ENCODE measurements at places on chromosomes 2 and 18.

DNA sequence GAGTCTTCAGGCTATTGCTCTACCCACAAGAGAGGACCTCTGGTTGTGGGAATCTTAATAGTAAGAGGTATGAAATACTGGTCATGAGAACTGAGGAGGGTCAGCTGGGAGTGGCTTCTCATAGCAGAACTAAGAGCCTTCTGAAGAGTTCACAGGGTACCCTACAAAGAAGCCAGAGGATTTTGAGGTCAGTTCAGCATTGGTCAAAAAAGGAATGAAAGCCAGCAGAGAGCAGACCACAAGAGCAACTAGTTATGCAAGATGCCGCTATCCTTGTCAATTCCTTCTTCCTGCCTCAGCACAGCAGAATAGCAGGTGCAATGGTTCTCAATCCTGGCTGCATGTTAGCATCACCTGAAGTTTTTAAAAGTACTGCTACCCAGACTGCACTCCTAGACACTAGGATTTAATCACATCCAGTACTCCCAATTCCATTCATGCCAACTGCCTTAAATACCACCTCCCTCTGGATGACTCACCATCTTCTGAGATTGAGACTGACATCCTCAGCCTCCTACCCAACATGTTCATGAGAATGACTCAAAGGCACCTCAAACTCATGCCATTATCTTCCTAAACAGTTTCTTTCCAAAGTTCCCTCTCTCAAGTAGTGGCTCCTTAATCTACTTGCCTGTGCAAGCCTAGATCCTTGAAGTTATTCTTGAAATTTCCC is 81.0 kb upstream of the RBMS1 start:
- DNase-seq: no peak

DNA sequence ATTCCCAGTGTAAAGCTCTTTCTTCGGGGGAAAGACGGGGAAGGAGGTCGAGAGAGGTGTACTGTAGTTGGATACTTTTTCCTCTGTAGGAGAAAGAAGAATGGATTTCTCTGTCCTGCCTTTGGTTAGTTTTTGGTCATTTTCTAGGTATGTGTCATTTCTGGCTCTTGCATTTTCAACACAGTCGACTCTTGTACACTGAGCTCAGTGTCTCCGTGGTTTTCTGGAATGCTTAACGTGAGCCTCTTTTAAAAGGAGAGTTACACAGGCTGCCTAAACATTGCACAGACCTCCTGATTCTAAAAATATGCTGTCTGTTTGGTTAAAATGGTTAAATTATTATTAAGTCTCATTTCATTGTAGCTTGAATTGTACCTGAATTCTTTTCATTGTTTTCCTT is 21.8 kb upstream of the GLS start:
- no peak for DNase-seq

GRCh38 chr2:163802284-163802683 is 66.5 kb upstream of the FIGN start:
- DNase-seq: no peak

DNA sequence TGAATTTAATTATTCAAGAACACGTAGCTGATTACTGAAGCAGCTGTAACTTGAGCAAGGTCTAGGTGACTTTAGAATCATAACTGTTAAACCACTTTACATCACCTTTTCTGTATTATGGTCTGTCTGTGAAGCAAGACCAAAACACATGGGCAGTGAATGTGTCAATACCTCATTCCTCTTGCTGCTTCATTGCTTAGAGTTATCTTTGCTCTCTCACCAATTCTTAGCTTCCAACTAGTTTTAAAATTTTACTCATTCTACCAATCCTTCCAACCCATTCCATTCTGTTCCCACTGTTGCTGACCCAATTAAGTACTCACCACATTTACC is 80.2 kb downstream of the MIB1 start:
- DNase-seq: no peak

GRCh38 chr18:48992791-48993555 is 42.2 kb upstream of the SMAD7 start:
- no peak for DNase-seq

- no peak for DNase-seq
Observed at GRCh38 chr2:238942080-238942725, 94.3 kb downstream of the TWIST2 start.

- no peak for DNase-seq
Observed at GRCh38 chr2:238445409-238446190, 18.9 kb downstream of the ASB1 start.

DNA sequence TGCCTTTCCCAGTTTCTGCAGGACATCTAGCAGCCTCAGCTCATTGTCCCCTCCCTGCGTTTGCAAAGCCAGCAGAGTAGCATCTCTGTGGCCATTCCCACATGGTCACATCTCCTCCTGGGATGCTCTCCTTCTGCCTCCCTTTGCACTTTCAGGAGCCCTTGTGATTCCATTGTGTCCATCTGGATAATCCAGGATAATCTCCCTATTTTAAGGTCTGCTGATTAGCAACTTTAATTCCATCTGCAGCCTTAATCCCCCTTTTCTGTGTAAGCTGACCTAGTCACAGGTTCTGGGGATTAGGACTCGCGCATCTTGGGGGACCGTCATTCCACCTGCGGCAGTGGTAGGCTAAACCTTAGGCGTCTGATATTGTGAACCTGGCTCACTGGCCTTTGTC is 70.7 kb downstream of the NEDD4L start:
- DNase-seq: no peak

DNA sequence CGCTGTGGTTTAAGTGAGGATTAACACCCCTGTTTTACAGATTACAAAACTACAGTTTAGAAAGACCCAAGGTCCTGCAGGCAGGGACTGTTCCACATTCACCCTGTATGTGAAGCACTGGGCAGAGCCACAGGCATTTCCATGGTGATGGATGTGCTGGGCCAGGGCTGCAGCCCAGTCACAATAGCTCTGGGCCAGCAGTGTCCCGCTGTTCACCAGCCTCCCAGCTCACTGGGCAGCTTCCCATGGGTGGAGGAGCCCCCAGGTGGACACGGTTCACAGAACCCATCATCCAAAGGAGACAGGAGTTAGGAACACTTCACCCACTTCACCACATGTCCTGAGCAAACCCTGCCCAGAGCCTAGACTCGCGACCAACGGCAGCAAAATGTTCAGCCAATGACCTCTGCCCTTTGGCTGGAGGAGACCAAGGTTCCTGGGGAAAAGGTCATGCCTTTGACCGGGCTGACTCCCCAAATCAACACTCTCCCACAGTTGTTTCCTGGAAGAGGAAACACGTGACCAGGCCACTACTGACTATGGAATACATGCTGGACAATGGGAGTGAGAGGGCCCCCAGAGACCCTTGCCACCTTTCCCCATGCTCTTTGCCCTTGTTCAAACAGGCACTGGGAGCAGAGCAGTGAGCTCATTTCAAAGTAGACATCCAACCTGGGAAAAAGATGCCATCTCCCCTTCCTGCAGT is 28.0 kb upstream of the SLC35F6 start:
- no peak for DNase-seq

GRCh38 chr2:112605926-112606325 is 21.5 kb downstream of the CHCHD5 start:
- no peak for DNase-seq

DNA sequence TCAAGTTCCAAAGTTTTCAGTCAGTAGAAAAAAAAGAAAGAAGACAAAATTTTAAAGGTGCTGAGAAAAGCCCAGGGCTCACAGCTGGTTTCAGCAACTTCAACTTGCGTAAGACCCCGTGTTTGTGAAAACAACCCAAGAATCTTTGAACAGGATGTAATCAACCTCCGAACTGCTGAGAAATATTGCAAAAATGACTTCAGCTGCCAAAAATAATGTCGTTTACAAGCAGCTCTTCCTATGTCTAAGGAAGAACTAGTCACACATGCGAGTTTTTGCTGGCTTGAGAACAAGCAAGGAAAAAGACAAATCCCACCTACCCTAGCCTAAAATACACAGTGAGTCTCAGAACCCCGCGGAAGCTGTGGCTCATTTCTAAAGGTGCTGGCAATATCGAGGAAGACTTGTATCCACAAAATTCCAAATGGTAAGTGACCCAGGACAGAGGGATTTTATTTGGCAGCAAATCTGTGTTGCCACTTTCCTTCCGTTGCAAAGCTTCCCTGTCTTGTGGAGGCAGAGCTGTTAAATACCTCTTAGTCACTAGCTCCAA is 59.8 kb upstream of the SLC8A1 start:
- no peak for DNase-seq

- DNase-seq: no peak
Observed at GRCh38 chr2:239327536-239328350, 73.1 kb downstream of the HDAC4 start.

GRCh38 chr2:200335657-200336056 is 29.2 kb downstream of the SPATS2L start:
- no peak for DNase-seq

DNA sequence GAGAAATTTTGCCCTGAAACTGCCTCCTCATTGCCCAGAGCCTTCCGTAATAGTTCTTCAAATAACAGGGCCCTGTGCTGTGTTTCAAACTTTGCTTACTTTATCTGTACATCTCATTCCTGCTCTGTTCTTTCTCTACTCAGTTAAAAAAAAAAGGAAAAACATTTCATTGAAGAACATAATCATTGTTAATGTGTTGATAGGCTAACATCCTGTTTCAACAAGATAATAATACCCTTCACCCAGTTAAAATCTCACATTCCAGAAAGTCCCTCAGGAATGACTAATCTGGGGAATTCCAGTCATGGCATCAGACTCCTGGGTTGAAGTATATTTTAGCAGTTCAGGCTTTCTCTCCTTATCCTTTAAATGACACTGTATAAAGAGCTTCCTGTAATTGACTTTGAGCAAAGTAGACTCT is 45.6 kb upstream of the ITGAV start:
- DNase-seq: no peak

GRCh38 chr2:190090148-190090547 is 27.6 kb upstream of the MSTN start:
- no peak for DNase-seq
